ENCODE measurements at places on chromosomes 2 and 18.

DNA sequence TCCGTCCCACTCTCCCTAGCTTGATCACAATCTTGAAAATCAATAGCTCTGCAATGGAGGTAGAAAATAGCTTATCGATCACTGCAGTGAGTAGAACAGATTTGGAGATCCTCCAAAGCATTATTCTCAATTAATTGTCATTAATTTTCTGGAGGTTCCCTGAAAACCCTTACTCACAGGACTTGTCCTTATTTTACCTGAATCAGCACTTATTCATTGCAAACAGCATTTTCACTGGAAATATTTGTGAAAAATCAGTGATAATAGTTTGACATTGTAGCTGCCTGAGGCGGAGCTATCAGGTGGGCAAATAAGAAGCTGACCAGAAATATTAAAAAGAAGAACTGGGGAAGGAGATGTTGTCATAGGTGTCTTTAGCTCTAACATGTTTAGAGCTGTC lies 294.6 kb upstream of the ZSWIM2 start:
- DNase-seq: no peak

- no peak for DNase-seq
These were observed 145.4 kb upstream of the ZNF516 start for GRCh38 chr18:76640438-76640837.

- no peak for DNase-seq
These were observed 12.9 kb downstream of the CCDC148 start for GRCh38 chr2:158443606-158444005.

DNA sequence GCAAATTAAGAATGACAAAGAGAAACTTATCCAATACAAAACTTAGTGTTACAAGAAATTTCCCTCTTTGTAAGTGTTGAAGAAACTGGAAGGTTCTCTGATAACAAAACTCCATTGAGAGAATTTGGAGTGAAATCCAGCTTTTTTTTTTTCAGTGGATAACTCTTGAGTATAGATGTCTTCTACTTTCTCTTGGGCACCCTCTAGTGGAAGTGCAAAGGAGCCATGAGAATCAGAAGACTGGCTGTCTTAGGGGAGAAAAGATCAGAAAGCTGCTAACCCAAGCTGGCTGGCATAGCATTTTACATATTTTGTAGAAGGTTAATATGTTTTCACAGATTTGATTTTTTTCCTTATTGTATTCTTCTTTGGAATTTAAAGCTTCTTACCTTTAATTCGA lies 138.8 kb upstream of the SATB2 start:
- no peak for DNase-seq

GRCh38 chr18:67300498-67300897 lies 216.0 kb downstream of the DSEL start:
- DNase-seq: no peak

DNA sequence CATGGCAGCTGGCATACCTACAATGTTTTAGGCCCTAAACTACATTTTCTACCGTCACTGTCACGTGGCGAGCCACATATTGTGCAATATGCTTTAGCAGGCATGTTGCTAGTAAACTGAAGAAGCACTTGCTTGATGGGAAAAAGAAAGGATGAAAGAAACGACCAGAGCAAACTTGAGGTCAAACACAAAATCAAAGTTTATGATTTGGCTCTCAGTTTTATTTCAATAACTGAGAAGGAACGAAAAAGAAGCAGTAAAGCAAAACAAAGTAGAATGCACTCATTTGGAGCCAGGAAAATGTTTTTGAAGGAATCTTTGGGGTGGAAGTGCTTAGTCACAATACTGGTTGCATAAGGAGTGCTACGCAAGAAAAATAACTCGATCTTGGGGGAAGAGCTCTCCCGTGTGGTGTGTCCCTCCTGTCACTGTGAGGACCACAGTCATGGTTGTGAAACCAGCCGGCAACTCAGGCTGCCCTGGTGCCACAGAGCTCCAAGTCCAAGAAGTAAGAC lies 349.8 kb downstream of the RBM43 start:
- DNase-seq: no peak

DNA sequence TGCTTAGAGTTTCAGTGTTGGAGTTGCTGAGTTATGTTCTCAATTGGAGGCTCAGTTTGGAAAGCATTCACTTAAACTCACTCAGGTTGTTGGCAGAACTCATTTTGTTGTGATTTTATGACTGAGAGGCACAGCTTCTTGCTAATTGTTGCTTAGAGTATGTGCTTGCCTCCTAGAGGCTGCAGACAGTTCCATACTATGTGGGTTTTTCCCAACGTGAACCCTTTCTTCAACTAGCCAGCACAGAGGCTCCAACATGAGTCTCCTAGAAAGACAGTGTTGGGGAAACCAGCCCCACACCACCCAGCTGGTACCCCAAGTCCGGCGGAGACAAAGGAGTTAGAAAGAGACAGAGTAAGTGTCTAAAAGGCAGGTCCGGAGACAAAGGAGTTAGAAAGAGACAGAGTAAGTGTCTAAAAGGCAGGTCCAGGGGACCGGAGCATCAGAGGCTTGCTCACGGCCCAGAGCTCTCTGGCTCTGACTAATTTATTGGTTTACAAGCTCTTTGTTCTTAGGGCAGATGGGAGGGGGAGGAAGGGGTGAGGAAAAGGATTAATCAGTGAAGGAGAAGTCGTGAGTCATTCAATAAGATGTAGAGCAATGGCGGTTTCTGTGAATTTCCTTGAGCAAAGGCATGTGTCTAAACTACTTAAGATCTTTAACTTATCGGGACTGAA lies 999.7 kb upstream of the LRRTM1 start:
- no peak for DNase-seq

DNA sequence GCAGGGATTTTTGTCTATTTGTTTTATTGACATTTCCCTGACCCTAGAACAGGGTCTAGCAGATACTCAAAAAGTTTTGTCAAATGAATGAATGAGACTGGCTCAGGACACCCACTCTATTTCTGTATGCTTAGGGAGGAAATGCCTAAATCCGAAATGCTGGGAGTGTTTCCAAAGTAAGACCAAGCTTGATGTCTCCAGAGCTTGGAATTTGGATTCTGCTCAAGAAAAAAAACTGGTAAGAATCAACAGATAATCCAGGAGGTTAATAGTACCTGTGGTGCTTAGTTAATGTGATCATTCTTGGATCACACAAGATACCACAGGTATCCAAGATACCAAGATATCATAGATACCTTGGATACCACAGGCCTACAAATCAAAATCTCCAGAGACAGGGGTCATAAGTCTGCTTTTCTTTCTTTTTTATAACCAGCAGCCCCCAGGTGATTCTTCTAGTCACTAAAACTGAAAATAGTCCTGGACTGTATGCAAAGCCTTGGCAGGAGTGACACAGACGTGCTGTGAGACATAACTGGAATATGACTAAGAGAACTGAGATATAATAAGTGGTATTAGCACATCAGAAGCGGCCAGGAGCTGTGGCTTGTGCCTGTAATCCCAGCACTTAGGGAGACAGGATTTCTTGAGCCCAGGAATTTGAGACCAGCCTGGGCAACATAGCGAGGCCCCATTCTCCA lies 39.9 kb upstream of the SP3 start:
- no peak for DNase-seq

DNA sequence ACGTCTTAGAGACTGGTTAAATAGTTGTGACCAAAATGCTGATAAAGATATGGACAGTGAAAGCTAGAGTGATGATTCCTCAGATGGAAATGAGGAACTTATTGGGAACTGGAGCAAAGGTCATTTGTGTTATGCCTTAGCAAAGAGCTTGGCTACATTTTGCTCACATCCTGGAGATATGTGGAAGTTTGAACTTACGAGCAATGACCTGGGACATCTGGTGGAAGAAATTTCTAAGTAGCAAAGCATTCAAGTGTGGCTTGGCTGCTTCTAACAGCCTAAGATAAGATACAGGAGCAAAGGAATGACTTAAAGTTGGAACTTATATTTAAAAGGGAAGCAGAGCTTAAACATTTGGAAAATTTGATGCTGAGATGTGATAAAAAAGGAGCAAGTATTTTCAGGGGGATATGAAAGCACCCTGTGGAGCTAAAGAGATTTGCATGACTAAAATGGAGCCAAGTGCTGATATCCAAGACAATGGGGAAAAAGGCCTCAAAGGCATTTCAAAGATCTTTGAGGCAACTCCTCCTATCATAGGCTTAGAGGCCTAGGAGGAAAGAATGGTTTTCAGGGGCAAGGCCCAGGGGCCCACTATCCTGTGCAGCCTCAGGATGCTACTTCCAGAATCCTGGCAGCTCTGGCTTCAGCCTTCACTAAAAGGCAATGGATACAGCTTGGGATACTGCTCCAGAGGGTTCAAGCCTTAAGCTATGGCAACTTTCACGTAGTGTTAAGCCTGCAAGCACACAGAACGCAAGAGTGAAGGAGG lies 124.1 kb upstream of the KLHL14 start:
- DNase-seq: no peak

- peak; percentile 48 for DNase-seq
These were observed 1.8 kb upstream of the SATB2 start for GRCh38 chr2:199459286-199460100.

DNA sequence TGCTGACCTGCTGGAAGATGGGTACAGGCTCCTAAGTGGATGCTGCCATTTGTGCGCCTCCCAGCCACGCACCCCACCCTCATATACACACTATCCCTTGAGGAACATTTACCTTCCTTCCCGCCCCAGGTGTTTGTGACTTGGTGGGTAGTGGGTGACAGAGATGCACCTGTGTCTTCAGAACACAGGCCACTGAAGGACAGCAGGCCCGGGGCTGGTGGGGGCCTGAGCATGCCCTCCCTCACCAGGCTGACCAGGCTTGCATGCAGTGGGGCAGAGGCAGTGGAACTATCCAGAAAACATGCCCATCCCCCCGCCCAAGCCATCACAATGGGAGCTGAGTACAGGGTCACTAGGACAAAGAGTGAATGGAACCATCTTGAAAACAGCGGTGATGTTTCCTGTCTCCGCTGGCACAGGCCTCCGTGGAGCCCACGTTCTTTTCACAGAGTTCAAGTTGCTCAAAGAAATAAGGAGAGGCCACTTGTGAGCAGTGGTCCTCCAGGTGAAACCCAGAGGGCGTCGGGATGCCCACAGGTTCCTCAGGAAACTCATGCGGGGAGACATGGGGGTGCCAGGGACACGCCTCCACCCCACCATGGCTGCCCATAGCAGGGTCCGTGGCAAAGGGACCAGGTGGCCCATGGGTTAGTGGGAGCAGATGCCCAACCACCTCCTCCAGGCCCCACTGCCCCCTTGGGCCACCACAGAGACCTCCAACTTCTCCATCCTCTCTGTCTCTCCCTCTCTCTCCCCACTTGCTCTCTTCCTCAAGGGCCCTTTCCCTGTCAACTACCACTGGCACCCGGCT lies 90.9 kb downstream of the MALT1 start:
- DNase-seq: no peak

DNA sequence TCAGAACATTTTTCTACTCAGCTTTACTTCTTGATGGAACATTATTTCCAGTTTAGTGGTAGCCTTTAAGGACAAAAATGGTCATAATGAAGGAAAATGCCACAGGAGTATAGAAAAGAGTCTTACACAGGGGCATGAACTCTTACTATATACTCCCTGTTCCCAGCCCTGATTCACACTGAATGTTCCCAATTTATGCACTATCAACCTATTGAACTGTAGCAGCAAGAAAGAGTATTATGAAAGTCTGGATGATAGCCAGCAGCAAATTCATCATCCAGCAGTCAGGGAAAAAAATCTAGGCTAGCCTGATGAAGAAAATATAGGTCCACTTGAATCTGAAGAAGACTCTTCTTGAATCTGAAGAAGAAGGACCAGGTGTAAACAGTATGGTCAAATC lies 1170.3 kb upstream of the CHAC2 start:
- DNase-seq: no peak

DNA sequence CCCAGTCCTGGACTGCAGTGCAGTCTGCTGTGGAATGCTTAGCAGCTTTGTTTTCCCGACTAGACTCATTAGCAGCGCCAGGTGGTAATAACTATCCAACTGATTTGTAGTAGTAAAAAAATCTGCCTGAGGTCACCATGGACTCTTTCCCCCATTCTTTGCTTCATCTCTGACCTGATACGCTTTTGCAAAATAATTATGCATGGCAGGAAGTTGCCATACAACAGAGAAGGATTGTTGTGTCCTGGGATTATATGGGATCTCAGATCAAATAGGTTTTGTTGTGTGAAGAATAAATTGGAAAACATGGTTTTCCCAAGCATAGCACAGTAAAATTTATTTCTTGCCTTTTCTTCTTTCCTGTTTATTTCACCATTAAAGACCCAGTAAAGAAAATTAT lies 72.4 kb upstream of the ATP5MC3 start:
- no peak for DNase-seq

GRCh38 chr2:23286031-23286757 lies 98.8 kb upstream of the KLHL29 start:
- DNase-seq: no peak

- DNase-seq: no peak
These were observed 37.6 kb downstream of the TMEM178A start for GRCh38 chr2:39703181-39703872.

DNA sequence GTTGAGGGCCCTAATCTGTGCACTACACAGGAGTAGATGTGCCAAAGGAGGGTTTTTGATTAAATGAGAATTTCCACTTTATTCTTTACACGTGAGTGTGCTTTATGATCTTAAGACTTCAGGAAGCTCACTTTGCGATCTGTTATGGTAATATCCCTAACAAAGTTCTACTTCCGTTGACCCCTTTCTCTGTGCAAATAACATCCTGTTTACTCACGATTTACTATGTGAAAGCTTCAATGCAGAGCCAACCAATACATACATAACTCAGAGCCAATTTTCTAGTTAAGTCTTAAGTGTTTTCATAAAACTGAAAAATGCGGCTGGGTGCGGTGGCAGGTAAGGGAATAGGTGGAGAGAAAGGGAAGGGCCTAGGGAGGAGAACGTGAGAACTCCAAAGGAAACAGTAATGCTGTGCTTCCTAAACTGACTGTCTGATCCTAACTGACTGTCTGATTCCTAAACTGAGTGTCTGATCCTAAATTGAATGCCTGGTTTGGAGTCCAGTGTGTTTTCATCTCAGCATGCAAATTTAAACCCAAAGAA lies 87.6 kb downstream of the PLCL1 start:
- DNase-seq: no peak

- DNase-seq: no peak
These were observed 89.7 kb downstream of the CRIM1 start for GRCh38 chr2:36445185-36445866.

GRCh38 chr18:12659904-12660605 lies 2.1 kb upstream of the SPIRE1 start:
- DNase-seq: no peak

GRCh38 chr2:39837856-39838453 lies 58.9 kb upstream of the THUMPD2 start:
- no peak for DNase-seq

- DNase-seq: no peak
These were observed 31.2 kb upstream of the MYCN start for GRCh38 chr2:15909157-15909556.

Measured in DMS79 (cell line).